ENCODE measurements at places on chromosomes 12 and 14.

GRCh38 chr12:66584673-66585072, 94.2 kb downstream of the GRIP1 start:
- no peak for DNase-seq

- DNase-seq, result no peak
These were observed 13.7 kb downstream of the ATG2B start for GRCh38 chr14:96349286-96350075.

DNA sequence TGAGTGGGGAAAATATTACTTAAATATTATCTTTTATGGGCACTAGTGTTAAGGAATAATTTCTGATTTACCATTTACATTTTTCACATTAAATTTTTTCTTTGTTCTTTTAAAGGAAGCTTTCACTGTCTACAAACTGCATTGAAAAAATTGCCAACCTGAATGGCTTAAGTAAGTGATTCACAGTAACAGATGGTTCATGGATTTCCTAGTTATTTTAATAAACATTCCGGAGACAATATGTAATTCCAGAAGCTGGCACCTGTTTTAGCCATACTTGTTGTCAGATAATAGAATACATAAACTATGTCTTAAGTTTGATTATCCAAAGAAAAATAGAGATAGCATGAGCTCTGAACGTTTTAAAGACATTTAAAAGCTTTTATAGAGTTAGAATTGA, 17.1 kb downstream of the DNAL1 start:
- no peak for DNase-seq

GRCh38 chr12:700016-700415, 36.8 kb upstream of the NINJ2 start:
- no peak for DNase-seq

DNA sequence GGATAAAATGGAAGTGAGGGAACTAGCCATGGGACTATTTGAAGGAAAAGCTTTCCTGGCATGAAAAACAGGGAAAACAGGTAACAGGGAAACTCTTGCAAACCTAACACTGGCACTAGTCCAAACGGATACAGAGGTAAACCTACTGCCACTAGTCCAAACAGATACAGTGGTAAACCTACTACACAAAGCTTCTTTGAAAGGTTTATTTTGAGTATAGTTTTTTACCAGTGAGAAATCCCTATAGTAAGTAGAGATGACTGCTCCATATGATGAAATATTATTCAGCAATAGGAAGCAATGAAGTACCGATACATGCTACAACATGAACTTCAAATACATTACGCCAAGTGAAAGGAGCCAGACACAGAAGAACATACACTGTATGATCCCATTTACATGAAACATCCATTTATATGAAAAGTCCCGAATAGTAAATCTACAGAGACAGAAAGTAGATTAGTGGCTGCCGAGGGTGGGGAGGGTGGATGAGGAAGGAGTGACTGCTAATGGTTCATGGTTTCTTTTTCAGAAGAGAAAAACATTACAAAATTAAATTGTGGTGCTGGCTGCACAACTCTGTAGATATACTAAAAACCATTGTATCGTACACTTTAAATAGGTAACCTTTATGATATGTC, 25.5 kb downstream of the SPTLC2 start:
- DNase-seq, result no peak

DNA sequence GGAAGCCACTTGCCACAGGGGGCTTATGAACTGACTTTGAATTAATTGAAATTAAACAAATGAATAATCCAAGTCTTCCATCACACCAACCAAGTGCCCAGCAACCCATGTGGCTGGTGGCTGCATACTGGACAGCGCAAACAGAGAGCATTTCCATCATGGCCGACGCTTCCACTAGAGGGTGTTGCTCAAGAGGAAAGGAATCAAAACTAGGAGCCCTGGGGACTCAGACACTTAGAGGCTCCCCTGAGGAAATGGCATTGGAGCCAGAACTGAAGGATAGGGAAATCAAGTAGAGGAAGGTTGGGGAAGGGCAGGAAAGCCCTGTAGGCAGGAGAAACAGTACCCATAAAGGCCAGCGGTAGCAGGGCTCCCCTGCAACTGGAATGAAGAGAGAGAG, 50.6 kb upstream of the NUAK1 start:
- no peak for DNase-seq

GRCh38 chr12:132560614-132561426, 49.6 kb downstream of the LRCOL1 start:
- peak; percentile 67 for DNase-seq

- DNase-seq, result no peak
These were observed 465.1 kb downstream of the APAF1 start for GRCh38 chr12:99110212-99110611.

DNA sequence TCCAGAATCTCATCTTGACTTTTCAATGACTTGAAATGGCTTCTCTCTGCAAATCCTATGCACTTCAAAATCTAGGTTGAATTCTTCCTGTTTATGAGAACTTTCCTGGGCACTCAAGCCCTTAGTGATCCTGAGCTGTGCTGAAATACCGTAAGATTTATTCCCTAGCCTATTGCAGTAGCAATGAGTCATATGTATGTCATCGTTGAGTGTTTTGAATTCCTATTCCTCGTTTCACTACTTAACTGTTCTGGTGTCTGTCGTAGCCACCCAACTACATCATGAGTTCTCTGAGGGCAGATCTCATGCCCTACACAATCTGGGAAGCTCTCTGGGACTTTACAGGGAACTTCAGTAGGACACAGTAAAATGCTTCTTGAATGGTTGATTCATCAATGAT, 190.8 kb upstream of the TMEM132C start:
- no peak for DNase-seq

DNA sequence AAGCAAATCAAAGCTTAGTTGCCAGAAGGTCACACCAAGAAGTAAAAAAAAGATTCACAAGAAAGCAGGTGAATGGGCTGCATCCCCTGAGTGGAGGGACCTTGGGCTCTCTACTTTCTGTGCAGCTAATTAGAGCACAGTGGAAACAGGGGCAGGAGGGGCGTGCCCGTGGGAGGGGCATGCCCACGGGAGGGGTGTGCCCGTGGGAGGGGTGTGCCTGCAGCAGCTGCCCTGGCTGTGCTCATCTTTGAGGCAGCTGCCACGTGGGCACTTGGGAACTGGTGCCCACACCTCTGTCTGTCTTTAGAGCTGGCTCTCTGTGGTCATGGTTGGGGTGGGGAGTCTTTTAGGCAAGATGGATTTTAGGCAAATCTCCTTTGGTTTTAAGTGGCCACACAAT, 60.0 kb downstream of the EML1 start:
- no peak for DNase-seq

DNA sequence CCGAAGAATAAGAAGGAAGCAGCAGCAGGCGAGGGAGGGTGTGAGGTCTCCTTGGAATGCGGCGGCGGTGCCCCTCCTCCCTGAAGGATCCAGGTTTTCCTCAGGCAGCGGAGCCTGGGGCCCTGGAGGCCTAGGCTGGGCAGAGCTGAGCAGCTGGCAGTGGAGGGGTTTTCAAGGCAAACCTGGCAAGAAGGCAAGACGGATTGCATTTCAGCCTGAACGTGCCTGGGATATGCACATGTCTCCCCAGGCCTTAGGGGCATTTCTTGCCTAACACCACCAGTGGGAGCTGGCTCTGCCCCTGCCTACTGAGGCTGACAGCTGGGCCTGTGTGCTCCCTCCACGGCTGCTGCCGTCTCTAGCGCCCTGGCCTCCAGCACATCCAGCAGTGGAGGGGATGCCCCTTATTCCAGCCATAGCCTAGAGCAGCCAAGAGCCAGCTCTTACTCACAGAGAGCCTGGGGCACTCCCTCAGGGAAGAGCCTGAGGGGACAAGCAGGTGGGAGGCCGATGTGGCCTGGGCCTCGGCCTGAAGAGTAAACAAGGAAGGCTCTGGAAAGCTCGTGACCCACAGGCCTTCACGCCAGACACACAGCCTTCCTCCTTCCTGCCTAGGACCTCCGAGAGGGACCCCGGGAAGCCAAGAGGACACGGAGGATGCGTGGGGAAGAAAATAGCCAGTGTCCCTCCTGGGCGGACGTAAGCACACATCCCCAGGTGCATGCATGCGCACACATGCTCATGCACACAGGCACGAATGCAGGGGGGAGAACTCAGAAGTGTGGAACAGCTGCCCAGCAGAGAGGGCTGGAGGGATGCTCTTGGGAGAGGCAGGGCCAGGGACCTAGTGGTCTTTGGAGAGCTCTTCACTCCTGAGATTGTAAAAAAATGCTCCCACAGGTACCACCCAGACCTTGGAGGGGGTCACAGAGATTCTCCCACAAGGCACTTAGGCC, 23.0 kb upstream of the EIF2B2 start:
- DNase-seq, result no peak

DNA sequence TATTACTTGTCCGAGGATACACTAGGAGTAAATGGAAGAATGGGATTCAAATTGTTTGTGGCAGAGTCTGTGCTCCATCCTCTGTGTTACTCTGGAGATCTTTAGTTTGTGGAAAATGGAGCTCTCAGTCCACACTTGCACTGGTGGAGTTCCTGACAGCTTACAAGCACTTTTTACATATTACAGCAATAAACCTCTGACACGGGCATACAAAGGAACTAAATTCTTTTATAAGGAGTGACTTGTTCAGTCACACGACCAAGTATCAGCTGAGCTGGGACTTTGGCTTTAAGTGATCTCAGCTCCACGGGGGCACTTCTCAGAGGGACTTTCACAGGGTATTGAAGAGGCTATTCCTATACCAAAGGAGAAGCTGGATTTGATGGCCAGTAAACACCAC, 417.5 kb downstream of the LRIG3 start:
- no peak for DNase-seq

GRCh38 chr12:101775816-101776215, 36.6 kb upstream of the SYCP3 start:
- no peak for DNase-seq

GRCh38 chr12:55720894-55721444, 776 bp downstream of the RDH5 start:
- no peak for DNase-seq

- DNase-seq, result no peak
These were observed 47.4 kb downstream of the RTN1 start for GRCh38 chr14:59823179-59823578.

DNA sequence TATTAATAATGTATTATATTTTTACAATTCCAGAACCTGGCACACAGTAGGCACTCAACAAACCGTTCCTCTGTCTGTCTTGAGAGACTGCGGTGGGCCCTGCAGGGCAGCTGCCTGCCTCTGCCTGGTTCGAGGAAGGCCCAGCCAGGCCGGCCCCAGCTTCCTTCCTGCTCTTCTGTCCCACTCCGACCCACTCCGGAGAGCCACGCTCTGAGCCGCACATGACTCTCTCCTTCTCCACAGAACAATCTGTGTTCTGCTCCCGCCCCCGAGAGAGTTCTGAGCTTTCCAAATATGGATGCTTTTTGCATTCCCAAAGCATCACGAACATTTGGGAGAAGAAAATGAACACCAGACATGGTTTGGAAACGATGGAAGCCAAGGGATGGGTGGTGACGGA, 57.3 kb downstream of the TTC7B start:
- DNase-seq, result no peak

DNA sequence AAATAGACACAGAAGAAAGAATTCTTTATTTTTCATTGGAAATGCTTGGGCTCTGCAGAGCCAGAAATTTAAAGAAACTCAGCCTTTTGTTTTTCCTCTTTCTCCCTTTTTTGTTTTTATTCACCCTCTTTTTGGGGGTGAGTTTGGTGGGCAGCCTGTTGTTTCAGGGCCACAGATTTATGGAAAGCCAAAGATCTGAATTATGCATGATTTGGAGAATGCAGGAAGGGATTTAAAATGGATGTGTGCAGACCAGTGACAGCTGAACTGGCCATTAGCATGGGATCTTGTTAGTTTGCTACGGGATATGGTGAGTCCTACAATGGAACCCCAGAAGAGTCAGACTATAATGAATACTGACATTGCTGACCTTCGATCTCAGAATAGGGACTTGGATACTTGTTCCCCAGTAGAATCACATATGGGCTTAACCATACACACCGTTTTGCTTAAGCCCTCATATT, 7.7 kb upstream of the ATXN2 start:
- DNase-seq, result no peak

- DNase-seq, result no peak
These were observed 154.1 kb upstream of the ATP2B1 start for GRCh38 chr12:89862511-89863445.

DNA sequence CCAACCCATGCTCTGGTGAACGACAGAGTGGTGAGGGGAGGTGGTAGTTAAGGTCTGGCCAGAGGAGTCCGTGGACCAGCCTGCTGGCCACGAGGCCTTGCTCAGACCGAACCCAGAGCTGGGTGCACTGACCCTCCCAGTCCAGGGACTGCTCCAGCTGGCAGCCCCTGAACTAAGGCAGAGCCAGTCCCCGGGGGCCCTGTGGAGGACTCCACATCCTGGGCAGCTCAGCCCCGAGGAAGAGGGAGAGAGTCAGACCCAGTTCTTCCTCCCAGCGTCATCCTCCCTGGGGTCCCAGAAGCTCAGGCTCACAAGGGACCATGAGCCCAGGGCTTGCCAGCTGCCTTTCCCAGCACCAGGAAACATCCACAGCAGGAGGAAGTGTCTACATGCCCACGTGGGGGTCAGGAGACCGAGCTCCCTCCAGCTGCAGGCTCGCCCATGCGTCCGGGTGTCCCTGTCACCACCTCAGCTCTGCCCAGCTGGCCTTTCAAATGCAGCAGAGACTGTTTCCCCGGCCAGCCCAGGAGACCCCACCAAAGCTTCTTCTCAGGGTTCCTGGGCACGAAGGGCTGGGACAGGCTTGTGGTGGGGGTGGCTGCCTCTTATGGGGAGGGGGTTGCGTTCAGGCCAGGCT, 194.4 kb downstream of the KIF26A start:
- no peak for DNase-seq

GRCh38 chr12:38411426-38411825, 94.9 kb downstream of the ALG10B start:
- DNase-seq, result no peak

DNA sequence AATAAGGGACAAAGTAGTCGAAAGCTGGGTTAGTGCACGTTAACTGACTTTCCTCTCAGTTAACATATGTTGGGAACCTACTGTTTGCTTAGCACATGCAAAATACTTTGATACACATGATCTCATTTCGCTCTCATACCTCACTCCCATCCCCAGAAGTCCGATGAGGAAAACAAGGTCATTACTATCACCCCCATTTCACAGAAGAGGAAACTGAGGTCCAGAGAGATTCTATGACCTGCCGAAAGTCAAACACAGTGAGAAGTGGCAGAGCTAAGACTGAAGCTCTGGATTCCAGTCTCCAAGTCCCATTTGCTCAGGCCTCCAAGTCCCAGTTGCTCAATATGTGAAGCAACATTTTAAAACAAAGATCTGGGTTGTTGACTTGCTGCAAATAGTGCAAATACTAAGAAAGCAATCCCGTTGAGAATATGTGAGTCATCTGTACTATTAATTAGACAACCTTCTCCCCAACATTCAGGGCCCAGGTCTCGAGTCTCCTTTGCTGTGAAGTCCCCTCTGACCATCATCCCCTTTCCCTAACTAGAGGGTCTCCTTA, 170.6 kb upstream of the PWP1 start:
- no peak for DNase-seq

DNA sequence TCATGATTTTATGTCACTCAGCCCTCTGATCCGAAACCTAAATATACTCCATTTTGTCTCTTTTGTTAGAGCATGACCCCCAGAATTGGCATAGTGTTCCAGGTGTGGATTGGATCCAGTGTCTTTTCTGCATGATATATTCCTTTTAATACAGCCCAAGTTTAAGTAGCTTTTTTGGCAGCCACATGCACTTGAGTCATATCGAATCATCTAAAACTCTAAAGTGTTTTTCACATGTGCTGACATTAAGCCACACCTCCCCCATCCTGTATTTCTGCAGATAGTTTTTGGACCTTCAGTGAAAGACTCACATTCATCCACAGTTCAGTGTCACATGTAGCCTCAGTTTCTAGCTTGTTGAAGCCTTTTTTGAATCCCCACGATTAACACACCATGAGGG, 30.6 kb downstream of the BORCS5 start:
- no peak for DNase-seq

- no peak for DNase-seq
These were observed 70.7 kb upstream of the PSMA6 start for GRCh38 chr14:35221462-35221861.

All from stimulated activated CD8-positive, alpha-beta memory T cell treated with anti-CD3 and anti-CD28 coated beads, Interleukin-7, amount 100 ng/mL, for 24 hours (primary cell).